Activated CD4-positive, CD25-positive, alpha-beta regulatory T cell treated with anti-CD3 and anti-CD28 coated beads, Interleukin-2, amount 50 U/mL, for 72 hours (primary cell): ENCODE measurements at places on chromosomes 2 and 18.

GRCh38 chr2:108960006-108960405 is 29.0 kb downstream of the EDAR start:
- DNase-seq: no peak

GRCh38 chr2:169637620-169638019 is 53.5 kb downstream of the PPIG start:
- no peak for DNase-seq

DNA sequence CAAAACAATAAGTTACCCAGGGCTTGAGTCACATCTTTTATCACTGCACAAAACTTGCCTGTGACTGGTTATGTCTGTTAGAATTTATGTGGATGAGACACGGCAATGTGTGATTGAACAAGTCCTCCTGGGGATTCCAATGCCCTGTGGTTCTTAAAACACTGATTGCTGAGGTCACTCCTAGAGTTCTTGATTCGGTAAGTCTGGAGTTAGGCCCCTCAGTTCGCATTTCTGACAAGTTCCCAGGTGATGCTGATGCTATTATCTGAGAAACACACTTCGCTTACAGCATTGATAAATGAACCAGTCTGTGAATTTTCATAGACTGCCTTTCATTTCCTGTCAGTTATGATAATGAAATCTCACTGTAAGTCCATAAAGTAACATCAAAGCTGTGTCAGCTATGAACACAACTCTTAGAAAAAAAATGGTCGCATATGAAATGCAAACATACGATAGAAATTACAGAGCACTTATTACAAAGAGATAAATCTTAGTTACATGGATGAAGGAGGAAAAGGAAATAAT is 214.0 kb downstream of the DLGAP1 start:
- no peak for DNase-seq

GRCh38 chr2:129758784-129759471 is 220.5 kb upstream of the RAB6C start:
- DNase-seq: no peak

- no peak for DNase-seq
Observed at GRCh38 chr2:48943436-48943835, 187.9 kb upstream of the LHCGR start.

- no peak for DNase-seq
Observed at GRCh38 chr18:3305933-3306332, 44.0 kb downstream of the MYL12B start.

DNA sequence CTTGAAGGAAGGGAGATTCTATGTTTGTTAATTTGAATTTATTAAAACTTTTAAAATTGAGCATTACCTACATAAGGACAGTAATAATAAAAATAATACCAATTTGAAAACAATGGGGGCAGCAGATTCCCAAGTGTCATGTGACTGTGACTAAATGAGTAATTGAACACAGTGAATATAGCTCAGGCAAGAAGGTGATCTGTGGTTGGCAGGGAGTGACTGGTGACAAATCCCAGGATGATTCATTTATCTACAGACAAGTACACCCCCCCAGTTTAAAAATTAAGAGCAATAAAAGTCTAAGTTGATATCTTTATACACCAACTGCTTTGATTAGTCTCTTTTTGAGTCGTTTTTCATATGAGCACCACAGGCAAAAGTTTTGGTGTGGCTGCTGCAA is 299.5 kb downstream of the ARHGAP15 start:
- DNase-seq: no peak

GRCh38 chr2:141068053-141068682 is 1062.6 kb downstream of the LRP1B start:
- DNase-seq: no peak

GRCh38 chr18:10783941-10784340 is 258.1 kb downstream of the NAPG start:
- no peak for DNase-seq

- DNase-seq: no peak
Observed at GRCh38 chr2:110852051-110852450, 119.7 kb downstream of the ACOXL start.

DNA sequence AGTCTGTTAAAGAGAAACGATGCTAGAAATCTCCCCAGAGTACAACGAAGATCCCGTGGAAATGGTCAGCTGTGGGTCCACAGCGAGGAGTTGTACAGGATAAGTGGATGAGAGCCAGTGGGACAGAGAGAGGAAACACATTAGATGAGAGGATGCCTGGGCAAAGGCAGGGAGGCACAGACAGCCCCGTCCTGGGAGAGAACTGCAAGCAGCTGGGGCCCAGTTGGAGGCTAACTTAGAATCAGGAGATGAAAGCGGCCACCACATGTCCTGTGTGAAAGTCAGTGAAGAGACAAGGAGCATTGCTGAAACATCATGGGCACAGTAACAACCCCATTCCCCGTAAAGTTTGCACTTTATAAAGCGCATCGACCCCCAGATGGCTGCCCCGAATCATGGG is 157.5 kb downstream of the RAPGEF4 start:
- no peak for DNase-seq

GRCh38 chr18:32152705-32153448 is 37.0 kb upstream of the MEP1B start:
- no peak for DNase-seq

DNA sequence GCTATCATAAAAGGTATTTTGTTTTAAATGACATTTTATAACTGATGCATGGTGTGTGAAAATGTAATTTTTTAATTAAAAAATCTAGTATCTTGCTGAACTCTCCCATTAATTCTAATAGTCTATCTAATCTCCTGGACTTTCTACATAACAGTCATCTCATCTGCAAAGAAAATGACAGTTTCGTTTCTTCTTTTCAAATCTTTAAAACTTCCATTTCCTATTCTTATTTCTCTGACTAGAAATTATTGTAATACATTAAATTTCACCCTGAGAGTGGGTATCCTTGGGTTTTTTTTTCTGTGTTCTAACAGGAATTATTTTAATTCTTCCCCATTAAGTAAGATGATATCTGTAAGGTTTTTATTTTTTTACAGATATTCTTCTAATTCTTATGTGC is 120.1 kb downstream of the KCNF1 start:
- no peak for DNase-seq

GRCh38 chr2:121532347-121532766 is 1.7 kb downstream of the RNU4ATAC start:
- no peak for DNase-seq

- no peak for DNase-seq
Observed at GRCh38 chr2:115678129-115678528, 1235.7 kb downstream of the DPP10 start.

DNA sequence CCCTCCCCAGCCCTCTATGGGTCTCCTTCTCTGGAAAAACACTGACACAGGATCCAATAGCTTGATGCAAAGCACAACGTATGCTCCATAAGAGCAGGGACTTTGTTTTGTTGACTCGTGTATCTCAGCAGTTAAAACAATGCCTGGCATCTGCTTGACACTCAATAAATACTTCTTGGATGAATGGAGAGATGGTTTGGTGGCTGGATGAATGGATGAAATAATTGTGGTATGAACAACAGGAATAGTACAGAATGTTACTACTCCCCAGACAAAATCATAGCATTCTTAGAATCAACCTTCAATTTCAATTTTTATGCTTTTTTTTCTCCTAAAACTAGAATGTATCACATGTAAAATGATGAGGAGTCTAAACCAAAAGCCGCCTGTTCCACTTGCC is 57.4 kb downstream of the KCNE4 start:
- DNase-seq: no peak

- DNase-seq: no peak
Observed at GRCh38 chr2:67576991-67577390, 179.9 kb downstream of the ETAA1 start.
